PC-3 (cell line): ENCODE measurements at places on chromosomes 4 and X.

- peak; percentile 93 for DNase-seq
These were observed 10.1 kb downstream of the WDR1 start for GRCh38 chr4:10106421-10107039.

GRCh38 chr4:1612278-1613098, 71.6 kb downstream of the FAM53A start:
- no peak for DNase-seq

GRCh38 chrX:132375941-132376340, 112.9 kb downstream of the MBNL3 start:
- peak; percentile 29 for DNase-seq

GRCh38 chrX:80354966-80355465, 65.2 kb upstream of the TENT5D start:
- DNase-seq = no peak

- no peak for DNase-seq
These were observed 183.7 kb downstream of the NSUN7 start for GRCh38 chr4:40933272-40934053.

DNA sequence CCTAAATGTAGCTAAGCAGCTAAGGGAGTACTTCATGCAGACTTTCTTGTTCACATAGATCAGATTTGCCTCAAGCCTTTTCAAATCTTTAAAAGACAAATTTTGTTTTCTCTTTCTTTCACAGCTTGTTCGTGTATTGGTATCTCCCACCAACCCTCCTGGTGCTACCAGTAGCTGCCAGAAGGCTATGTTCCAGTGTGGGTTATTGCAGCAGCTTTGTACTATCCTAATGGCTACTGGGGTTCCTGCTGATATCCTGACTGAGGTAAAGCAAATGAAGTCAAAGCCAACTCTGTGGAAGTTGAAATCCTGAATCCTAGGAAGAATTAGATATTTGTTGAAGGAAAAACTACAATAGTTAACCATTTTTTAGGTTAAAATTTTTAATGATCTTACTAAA, 62.6 kb downstream of the USO1 start:
- DNase-seq = no peak

- no peak for DNase-seq
These were observed 251.9 kb downstream of the PAPSS1 start for GRCh38 chr4:107468156-107468555.

DNA sequence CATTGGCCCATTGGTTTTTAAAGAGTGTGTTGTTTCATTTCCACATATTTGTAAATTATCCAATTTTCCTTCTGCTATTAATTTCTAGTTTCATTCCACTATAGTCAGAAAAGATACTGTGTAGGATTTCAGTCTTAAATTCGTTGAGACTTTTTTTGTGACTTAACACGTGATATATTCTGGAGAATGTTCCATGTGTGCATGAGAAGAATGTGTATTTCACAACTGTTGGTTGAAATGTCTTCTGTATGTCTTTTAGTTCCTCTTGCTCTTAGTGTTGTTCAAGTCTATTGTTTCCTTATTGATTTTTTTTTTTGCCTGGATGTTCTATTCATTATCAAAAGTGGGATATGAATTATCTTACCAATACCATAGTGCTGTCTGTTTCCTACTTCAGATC, 606.9 kb downstream of the RPA4 start:
- DNase-seq = no peak

DNA sequence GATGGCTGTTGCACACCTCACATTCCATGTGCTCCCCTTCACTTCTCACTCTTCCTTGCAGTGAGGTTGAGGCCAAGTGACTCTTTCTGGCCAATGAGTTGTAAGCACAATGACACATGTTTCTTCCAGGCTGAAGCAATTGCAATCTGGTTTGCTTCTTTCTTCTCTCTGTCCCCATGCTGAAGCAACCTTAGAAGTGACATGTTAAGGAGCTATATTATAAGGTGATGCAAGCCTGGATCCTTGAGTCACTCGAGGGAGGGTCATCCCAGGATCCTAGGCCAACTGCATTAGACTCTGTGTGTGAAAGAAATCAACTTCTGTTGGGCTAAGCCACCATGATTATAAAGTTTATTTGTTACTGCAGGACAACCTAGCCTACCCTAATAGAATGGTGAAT, 45.5 kb upstream of the HS3ST1 start:
- no peak for DNase-seq

GRCh38 chrX:65034668-65035445, 58.6 kb upstream of the ZC4H2 start:
- DNase-seq = peak; percentile 82

- DNase-seq = peak; percentile 78
These were observed 19.3 kb downstream of the NOA1 start for GRCh38 chr4:56958111-56958517.

DNA sequence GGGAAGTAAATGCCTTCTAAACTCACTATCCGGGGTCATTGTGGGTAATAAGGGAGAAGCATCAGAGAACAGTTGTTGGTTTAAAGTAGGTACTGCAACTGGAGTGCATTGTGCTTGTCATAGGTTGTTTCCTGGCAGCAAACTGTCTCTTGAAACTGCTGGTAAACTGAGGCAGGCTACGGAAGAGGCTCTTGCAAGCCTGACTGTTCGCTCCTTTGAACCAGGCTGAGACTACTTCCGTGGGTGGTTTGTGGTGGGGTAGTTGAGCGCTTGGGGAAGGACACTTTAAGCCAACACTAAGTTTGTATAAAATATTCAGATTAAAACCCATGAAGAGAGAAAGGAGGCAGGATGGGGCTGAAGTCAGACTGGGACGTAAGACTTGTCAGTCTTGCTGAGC, 45.2 kb upstream of the WDR1 start:
- no peak for DNase-seq

DNA sequence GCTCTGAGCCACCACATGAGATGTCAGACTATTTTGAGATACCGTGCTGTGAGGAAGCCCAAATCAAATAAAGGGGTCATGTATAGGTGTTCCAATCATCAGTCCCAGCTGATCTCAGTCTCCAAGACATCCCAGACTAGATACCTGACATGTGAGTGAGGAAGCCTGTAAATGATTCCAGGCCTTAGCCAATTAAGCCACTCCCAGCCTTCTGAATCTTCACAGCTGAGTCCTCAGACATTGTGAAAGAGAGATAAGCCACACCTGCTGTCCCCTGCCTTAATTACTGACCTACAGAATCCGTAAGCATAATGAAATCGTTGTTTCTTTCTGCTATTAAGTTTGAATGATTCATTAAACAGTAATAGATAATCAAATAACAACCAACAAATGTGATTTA, 671.4 kb downstream of the ZNF674 start:
- no peak for DNase-seq

GRCh38 chr4:77385124-77385969, 220.3 kb upstream of the CXCL13 start:
- DNase-seq = peak; percentile 61

GRCh38 chr4:19178835-19179234, 1072.9 kb upstream of the SLIT2 start:
- no peak for DNase-seq

GRCh38 chr4:88010966-88011365, 3.5 kb downstream of the PKD2 start:
- no peak for DNase-seq

GRCh38 chr4:120144634-120145033, 78.0 kb upstream of the MAD2L1 start:
- no peak for DNase-seq

DNA sequence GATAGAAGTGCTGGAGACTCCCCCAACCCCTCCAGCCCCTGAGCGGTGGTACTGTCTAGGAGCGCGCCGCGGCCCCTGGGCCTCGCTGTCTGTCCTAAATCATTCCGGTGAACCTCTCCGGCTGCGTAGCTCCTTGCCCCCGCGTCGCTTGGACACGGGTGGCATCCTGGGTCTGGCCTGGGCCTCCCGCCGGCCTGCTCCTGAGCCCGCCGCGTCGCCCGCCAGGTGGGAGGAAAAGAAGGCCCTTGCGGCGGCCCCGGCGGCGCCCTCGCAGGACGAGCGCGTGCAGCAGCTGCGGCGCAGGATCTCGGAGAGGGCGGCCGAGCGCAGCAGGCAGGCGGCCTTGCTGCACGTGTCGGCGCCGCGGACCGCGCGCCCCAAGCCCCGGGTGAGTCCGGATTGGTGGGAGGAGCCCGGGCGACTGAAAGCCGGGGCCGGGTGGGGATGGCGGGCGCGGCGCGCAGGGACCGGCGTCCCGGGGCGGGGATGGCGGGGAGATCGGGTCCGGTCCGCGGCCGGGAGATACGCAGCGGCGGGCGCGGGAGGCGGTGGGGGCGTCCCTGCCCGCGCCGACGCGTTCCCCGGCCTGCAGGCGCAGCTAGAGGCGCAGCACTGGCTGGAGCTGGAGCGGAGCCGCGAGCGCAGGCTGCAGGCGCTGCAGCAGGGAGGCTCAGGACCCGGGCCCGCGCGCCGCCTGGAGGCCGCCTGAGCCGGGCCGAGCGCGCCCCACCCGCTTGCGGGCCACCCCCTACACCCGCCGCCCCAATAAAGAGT, 6.5 kb upstream of the RNF4 start:
- DNase-seq = peak; percentile 51

DNA sequence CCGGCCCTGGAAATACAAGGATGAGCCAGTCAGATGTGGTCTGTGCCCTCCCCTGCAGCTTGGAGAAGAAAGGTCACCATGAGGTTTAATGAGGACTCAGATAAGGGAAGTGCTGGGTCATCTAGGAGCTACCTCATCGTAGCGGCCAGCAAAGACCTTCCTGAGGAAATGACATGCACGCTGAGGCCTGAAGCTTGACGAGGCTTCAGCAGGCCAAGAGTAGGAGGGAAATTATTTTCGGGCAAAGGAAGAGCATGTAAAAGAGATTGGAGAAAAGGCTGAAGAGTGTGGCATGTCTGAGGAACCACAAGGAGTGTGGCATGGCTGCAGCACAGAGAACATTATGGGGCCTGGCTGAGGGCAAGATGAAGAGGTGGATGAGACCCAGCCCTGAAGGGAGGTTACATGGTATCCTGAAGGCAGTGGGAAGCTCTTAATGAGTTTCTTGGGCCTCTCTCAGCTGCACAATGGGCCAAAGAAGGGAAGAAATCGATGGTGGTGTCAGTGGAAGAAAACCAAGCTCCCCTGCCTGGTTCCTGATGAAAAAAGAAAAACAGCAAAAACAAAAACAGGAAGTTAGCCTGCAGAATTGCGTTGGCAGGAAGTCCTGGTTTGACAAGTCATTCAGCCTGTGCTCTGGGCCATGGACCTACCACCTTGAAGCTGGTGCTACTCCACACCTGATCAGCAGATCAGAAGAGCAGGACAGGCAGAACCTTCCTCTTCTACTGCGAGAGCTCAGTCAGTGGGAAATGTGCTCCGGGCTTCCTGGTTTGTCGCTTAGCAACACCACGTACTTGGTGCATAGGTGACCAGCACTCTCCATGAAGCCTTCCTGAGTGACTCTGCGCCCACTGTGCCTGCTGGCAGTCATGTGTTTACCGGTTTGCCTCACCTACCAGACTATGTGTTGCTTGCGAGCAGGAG, 134.5 kb upstream of the KLF3 start:
- peak; percentile 77 for DNase-seq

DNA sequence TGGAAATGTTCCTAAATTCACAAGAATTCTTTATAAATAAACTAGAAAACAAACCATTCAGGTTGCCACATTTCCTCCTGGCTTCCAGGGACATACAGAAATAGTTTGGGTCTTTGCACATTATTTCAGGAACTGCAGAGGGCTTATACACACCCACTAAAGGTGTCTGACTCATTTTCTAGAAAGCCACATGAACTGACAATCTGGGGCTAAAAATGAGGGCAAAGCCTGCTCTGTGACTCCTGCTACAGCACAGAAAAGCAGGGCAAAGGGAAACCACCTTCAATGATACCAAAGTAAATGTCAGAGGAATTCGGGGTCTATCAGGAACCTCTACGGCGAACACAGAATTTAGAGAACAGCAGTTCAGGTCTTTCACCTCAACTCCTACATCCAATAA, 112.2 kb upstream of the MAP3K15 start:
- DNase-seq = peak; percentile 62

- DNase-seq = no peak
These were observed 748 bp downstream of the ATP2B3 start for GRCh38 chrX:153517946-153518834.

- no peak for DNase-seq
These were observed 29.3 kb upstream of the BCOR start for GRCh38 chrX:40127052-40127451.

DNA sequence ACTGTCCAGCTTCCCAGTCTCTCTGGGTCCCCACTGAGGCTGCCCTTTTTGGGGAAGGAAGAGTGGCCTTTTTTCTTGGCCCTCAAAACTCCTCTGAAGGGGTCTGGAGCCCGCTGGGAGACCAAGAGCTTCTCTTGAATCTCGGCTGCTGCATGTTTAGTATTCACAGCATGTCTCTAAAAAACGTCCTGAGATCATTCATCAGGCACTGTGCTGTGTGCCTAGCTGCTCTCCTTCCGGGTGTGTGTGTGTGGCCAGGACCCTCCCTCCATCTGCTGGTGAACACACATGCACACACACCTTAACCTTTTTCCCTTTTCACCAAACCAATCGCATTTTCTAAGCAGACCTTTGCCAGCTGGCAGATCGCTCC, 841 bp upstream of the FRMPD3 start:
- no peak for DNase-seq

DNA sequence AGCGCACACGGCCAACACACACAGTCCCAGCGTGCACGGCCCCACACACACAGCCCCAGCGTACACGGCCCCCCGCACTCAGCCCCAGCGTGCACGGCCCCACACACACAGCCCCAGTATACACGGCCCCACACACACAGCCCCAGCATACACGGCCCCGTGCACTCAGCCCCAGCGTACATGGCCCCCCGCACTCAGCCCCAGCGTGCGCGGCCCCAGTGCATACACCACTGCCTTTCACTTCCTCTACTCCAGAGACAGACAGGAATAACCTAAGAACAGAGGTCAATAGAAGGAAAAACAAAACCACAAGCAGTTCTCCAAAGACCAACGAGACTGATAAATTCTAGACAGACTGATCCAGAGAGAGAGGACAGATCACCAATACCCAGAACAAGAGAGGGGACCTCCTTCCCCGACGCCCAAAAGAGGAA, 17.1 kb downstream of the GAK start:
- DNase-seq = no peak

- peak; percentile 63 for DNase-seq
These were observed 50.9 kb upstream of the BCOR start for GRCh38 chrX:40148385-40149285.

DNA sequence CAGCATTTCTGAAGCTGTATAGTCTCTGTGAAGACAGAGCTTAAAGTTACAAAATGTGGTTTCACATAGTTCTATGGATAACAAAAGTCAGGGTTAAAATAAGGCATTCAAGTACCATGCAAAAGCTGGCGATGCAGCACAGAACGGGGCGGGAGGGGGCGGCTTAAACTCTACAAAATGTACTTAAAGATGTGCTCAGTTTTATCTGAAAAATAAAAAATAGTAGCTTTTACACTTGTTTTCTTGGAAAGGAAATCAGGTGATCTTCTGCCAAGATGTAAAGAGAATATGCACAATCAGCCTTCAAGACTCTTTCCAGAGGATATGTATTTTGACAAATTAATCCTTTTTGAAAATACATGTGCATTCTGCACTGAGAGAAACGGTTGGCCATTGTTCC, 301.7 kb upstream of the EMCN start:
- no peak for DNase-seq

GRCh38 chrX:133364865-133365264, 50.4 kb downstream of the GPC4 start:
- no peak for DNase-seq

GRCh38 chr4:162522724-162523123, 358.9 kb upstream of the FSTL5 start:
- no peak for DNase-seq
